ENCODE measurements at places on chromosomes 16 and 17. TPM values are rescaled to one million over a fixed set of nuclear protein-coding genes. Genes with fewer than 3 reads are reported as not detected.

NUP85 gene
- polyA plus RNA-seq, result 75.1 TPM

NACA2 gene
- polyA plus RNA-seq, result 2.0 TPM

ALDH3A1 gene
- 0.63 TPM for polyA plus RNA-seq

TMEM114 gene
- polyA plus RNA-seq, result not detected

CCDC200 gene
- 15.8 TPM for polyA plus RNA-seq

TPSD1 gene
- not detected for polyA plus RNA-seq

SSTR5 gene
- polyA plus RNA-seq, result not detected

ECI1 gene
- polyA plus RNA-seq, result 61.8 TPM

SCGB1C2 gene
- polyA plus RNA-seq, result 2.0 TPM

KRT222 gene
- polyA plus RNA-seq, result 1.7 TPM

TEX14 gene
- polyA plus RNA-seq, result 0.72 TPM

BRIP1 gene
- 8.9 TPM for polyA plus RNA-seq

ZFP3 gene
- polyA plus RNA-seq, result 14.3 TPM

ZNF232 gene
- 14.2 TPM for polyA plus RNA-seq

MPHOSPH6 gene
- 22.0 TPM for polyA plus RNA-seq

FNDC8 gene
- 0.11 TPM for polyA plus RNA-seq

ZSCAN10 gene
- polyA plus RNA-seq, result not detected

CTRB2 gene
- not detected for polyA plus RNA-seq

PIGS gene
- polyA plus RNA-seq, result 98.4 TPM

CHST6 gene
- polyA plus RNA-seq, result 1.3 TPM

RNF213 gene
- polyA plus RNA-seq, result 44.5 TPM

P2RX5 gene
- 1.3 TPM for polyA plus RNA-seq

SLC16A11 gene
- polyA plus RNA-seq, result 0.37 TPM

DBNDD1 gene
- polyA plus RNA-seq, result 2.7 TPM

CACNG5 gene
- polyA plus RNA-seq, result not detected

KRTAP1-5 gene
- polyA plus RNA-seq, result not detected

KRTAP17-1 gene
- polyA plus RNA-seq, result not detected

TBC1D3L gene
- 14.9 TPM for polyA plus RNA-seq

MMP28 gene
- 2.5 TPM for polyA plus RNA-seq

ADAMTS18 gene
- polyA plus RNA-seq, result 2.8 TPM
